ENCODE measurements at places on chromosomes 11 and 22.

DNA sequence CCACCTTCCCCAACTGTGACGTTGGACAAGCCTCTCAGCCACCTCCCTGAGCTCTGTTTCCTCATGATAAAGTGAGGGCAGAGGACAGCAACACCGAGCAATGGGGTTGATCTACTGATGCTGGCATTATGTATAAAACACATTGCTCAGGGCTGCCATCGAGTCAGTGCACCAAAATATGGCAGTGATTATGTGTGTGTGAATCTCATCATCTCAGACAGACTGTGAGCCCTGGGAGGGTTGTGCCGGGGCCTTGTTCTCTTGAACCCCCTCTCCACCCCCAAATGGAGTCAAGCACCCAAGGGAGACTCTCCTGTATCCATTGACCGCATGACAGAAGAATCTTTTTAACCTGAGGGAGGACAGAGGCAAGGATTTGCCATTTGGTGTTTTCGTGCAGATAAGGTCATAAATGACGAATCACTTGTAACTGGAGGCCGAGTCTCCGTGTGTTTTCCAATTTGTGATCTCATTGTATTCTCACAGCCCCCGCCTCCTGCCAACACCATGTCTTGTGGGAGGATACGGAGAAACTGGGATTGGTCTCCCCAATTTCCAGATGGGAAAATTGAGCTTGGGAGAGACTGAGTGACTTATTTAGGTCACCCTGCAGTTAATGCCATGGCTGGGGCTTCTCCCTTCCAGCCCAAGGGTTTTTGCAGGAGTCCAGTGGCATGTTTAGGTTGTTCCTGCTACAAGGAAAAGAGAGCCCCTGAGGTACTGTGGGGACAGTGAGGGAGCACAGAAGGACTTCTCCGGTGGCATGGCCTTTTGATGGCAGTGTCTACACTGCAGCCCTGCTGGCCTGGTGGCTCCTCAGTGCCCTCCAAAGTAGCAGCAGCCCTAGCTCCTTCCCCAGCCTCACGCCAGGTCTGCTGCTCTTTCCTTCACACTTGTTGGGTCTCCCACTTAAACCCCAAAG, 52.4 kb downstream of the CHRDL2 start:
- DNase-seq = no peak

- DNase-seq = peak; percentile 56
These were observed at the start of the genes LBHD1 and UQCC3 for GRCh38 chr11:62671608-62672389. Gene LBHD1, minus strand, starts transcription at chr11:62672267. Its CDS starts 2,236 bp downstream, at chr11:62670031. Gene UQCC3, plus strand, starts transcription at chr11:62671673. Its CDS starts 73 bp downstream, at chr11:62671746.

- DNase-seq = no peak
These were observed 389 bp upstream of the CASP12 start for GRCh38 chr11:104898685-104899013.

- DNase-seq = no peak
These were observed 448.2 kb downstream of the TBC1D22A start for GRCh38 chr22:47210686-47211085.

DNA sequence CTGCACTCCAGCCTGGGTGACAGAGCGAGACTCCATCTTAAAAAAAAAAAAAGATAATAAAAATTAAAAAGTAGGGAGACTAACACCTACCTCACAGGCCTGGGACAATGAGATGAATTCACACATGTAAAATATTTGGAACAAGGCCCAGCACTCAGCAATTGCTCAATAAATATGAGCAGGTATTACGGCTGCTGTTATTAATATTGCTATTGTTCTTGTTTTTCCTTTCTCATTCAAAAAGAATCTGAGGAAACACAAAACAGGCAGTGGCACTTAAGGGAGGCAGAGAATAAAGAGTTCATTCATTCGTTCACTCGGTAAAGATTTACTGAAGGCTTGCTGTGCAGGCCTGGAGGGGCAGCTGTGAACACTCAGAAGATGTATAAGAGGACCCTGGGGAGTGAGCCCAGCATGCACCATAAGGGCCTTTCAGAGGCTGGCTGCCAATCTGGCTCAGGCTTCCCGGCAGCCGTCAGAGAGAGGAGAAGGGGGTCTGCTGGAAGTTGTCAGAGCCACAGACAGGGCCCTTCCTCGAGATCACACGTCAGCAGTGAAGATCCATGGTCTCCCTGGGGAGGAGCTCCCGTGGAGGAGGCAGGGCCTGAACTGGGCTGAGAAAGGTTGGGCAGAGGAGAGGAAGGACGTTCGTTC, 51.6 kb upstream of the TCF20 start:
- DNase-seq = no peak

GRCh38 chr11:12079726-12080556, 30.4 kb upstream of the MICAL2 start:
- DNase-seq = no peak

- DNase-seq = no peak
These were observed 10.9 kb downstream of the HEPHL1 start for GRCh38 chr11:94032066-94032465.

DNA sequence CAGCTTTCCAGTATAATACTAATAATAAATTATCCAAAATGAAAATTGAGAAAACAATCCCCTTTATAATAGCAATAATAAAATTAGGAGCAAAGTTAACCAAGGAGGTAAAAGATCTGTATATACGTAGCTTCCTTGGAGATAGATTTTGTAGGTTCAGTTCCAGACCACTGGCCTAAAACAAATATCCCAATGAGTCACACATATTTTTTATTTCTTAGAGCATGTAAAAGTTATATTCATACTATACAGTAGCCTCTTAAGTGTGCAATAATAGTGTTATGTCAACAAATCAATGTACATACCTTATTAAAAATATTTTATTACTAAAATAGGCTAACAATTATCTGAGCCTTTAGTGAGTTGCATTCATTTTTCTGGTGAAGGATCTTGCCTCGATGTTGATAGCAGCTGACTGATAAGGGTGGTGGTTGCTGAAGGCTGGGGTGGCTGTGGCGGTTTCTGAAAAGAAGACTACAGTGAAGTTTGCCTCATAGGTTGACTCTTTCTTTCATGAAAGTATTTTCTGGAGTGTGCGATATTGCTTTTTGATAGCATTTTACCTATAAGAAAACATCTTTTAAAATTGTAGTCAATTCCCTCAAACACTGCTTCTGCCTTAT, 178.5 kb downstream of the ARHGAP42 start:
- DNase-seq = no peak

GRCh38 chr22:41620589-41621098, at the start of gene DESI1:
Gene DESI1, minus strand, starts transcription at chr22:41621043. Its CDS starts 204 bp downstream, at chr22:41620839.
- no peak for DNase-seq

DNA sequence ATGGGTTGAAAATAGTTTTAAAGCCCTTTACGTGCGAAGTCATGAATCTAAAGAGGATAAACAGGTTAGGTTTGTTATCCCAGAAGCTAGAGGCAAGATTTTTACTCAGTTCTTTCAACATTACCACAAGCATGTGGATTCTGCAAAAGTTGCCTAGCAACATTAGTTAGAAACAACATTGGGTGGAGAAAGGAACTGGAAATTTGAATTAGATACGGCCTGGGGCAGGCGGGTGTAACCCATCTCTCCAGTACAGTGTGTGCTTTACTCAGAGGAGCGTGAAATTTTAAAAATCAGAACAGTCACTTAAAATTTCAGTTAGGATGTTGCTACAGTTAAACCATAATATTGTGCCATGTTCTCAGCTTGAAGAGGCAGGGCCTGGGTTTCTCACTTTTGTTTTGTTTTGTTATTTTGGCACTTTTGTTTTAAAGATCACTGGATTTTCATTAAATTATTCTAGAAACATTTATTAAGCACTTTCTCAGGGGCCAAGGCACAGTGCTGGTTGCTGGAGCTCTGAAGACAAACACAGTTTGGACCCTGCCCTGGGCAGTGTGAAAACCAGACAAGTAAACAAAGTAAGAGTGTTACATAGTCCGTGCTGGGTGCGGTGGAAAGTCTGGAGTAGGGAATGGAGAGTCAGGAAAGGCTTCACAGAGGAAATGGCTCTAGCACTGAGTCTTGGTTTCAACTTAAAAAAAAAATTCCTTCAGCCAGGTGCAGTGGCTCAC, 4.4 kb upstream of the WEE1 start:
- no peak for DNase-seq

- no peak for DNase-seq
These were observed 92.3 kb upstream of the ANO1 start for GRCh38 chr11:69985641-69986439.

DNA sequence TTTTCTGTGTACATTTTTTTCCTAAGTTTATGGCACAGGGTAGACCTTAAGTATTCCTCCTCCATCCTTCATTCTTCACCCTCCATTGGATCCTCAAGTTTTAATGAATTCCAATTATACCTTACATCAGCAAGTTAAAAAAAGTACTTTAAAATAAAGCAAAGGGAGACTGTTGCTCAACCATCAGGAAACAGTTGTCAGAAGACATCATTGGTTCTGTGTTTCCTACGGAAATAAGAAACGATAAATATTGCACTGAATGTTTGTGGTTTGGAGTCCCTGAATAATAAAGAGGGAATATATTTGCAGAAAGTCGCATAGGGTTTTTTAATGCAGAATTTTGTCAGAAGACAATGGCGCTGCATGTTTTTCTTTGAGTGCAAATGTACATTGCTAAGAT, 28.1 kb upstream of the LDHA start:
- no peak for DNase-seq

DNA sequence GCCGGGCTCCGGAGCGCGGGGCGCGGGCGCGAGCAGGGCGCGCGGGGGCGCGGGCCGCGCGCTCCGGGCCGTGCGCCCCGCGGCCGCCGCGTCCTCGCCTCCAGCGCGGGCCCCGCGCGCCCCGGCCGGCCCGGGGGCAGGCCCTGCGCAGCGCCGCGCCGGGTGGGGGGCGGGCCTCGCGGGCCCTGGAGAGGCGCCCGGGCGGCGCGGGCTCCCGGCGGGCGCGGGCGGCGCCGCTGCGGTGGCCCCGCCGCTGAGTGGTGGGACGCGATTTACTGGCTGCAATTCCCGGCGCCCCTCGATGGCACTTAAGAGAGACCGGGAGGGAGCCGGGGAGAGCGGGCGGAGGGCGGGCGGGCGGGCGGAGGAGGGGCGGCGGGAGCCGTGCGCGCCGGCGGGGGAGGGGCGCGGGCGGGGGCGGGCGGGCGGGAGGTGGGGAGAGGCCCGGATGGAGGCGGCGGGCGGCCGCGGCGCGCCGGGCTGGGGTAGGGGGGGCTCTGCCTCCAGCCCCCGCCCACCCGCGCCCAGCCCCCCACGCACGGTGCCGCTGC, 73.2 kb upstream of the TCF20 start:
- DNase-seq = no peak

DNA sequence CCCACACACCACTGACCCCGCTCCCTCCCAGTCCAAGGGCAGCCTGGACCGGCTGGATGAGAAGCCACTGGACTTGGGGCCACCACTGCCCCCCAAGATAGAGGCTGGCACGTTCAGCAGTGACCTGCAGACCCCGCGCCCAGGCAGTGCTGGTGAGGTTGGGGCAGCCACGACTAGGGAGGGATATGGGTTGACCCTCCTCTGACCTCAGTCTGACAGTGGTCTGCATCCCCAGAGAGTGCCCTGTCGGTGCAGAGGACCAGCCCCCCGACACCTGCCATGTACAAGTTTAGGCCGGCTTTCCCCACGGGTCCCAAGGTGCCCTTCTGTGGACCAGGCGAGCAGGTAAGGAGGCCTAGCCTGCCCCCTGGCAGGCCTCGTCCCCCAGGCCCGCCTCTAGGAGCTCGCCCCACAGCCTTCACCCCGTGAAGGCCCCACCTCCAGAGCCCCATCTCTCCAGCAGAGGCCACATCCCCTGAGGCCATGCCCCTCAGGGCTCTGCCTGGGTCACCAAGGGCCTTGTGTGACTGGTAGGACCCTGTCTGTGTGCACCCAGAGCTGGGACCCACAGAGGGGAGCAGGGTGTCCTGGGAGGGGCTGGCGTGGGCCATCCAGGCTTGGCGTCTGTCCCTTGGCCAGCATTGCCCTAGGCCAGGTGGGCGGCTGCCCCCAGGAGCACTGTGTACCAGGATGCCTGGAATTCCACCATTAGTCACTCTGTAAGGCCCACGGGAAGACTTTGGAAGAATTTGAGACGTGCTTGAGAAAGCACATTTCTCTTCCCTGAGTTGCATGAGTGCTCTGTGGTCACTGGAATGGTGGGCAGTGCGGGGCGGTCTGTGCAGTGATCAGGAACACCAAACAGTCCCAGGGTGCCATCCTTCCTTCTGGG, 9.4 kb downstream of the CCDC188 start:
- DNase-seq = no peak

DNA sequence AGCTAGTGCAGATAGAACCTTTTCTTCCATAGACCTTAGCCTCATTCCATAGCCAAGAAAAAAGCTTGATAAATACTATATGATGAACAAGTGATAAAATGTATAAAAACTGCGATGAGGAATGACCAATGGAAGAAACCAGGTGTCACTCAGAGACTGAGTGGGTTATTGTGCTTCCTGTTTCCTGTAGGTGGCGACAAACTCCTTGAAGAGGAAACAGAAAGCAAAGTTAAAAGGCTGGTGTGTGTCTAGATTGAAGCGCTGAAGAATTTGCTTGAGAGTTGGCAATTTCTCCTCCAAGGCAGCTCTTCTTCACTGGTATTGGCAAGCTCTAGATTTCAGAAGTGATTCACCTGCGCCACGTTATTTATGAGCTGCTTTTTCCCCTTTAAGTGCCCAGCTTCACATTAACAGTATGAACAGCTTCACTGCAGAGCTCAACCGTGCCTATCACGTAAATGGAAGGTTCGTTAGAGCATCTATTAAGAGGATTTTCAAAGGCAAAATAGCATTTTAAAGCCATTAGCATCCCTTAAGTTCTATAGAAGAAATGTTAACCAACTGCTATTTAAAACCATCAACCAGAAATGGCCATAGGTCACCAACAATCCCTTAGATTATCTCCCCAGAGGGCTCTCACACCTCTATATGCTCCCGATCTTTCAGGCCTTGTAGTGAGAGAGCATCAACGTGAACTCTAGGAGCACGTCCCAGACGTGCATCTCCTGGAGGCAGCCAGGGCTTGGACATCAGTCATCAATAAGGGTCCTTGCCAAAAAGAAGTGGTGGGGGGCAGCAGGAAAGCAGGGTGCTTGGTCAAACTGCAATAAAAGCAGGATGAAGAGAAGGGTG, 179.4 kb downstream of the CADM1 start:
- no peak for DNase-seq

GRCh38 chr11:73140213-73141030, 1.7 kb downstream of the FCHSD2 start:
- DNase-seq = no peak

DNA sequence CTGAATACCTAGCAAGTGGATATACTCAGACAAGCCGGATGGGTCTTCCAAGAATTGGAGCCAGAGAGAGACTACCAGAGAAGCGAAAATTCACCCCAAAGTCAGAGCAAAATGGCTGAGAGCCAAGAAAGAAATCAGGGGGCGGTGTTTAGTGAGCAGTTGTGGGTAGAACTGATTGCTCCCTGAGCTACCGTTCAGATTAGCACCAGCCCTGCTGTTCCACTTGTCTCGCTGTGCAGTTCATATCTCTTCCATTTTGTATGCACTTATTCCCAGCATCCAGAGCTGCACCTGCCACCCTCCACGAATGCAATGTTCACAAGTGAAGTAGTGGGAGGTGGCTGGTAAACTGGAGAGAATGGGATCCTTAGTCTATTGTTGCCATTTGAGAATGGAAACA, 25.5 kb downstream of the DRD2 start:
- no peak for DNase-seq
